ENCODE measurements at places on chromosomes 16 and 17. TPM values are rescaled to one million over a fixed set of nuclear protein-coding genes. Genes with fewer than 3 reads are reported as not detected.

ALOX12B gene
- total RNA-seq, result not detected

ZNF597 gene
- 2.5 TPM for total RNA-seq

HEATR9 gene
- total RNA-seq, result not detected

SEPTIN1 gene
- 2.4 TPM for total RNA-seq

CACNA1H gene
- 181 TPM for total RNA-seq

CDYL2 gene
- total RNA-seq, result 3.6 TPM

NOD2 gene
- 2.9 TPM for total RNA-seq

PRAC2 gene
- total RNA-seq, result not detected

GPR139 gene
- not detected for total RNA-seq

Measured in sigmoid colon (tissue), 7 donors.